ENCODE measurements at places on chromosomes 6 and 20.

DNA sequence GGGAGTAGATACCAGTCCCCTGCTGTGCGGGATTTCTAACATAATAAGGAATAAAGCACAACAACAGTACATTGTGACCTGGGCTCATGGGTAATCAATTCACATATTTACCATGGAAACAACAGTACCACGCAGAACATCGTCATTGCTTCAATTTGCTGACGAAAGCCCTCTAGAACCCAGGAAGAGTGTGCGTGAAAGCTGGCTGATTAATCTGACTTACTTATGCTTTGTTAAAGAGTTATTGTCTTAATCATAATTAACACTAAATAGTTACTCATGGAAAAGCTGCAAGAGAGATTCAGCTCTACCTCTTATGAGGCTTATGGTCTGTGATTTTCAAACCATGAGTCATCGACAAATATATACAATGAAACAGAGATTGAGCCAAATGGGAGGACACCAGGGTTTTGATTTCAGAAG, 644.3 kb upstream of the AGPAT4 start:
- DNase-seq, result peak; percentile 57

DNA sequence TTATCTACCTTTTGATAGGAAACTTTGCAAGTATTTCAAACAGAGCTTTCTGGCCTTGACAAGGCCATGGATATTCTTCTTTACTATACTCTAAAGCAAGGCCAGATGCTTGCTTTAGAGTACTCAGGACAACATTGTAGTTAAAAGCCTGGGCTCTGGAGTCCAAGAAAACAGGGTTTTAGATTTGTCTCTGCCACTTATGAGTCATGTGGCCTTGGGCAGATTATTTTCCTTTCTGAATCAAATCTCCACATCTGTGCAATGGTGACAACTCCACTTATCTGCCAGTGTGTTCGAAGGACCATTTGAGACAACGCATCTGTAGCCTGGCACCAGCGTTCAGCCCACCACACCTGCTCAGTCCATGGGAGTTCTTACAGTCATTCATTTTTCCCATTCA, 265.9 kb upstream of the RIN2 start:
- DNase-seq, result peak; percentile 7

DNA sequence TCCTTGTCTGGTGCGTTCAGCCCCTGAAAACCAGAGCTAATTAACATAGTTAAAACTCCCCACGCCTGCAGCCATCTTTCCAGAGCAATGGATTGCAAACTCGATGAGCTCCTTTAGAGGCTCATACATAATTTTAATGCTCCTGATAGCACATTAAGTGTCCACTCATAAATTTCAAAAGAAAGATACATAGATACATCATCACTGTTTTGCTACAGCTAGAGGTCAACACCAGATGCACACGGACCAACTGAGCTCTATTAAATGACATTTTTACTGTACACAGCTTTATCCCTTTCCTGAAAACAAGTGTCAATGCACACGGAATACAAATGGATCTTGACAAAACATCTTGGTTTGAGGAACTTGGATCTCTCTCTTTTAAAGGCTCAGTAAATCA, 91.3 kb upstream of the HDAC2 start:
- no peak for DNase-seq

DNA sequence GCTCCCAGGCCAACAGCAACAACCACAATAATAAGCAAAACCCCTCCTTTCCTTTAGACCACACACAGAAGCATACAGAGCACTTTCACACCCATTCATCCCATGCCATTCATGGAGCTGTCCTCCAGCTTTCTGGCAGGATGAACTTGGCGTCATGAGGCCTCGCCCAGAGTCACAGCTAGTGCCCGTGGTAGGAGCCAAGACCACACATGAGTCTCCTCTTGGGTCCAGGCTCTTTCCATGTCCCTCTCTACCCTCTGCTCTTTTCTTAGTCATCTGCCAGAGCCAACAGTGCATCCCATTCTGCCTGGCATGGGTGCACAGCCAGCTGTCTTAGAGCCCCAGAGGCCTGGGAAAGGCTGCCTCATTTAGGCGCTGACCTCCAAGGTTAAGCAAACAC, 1.8 kb upstream of the TGM3 start:
- no peak for DNase-seq

GRCh38 chr6:95325916-95326315, 251.4 kb upstream of the MANEA start:
- peak; percentile 54 for DNase-seq

- no peak for DNase-seq
Observed at GRCh38 chr20:23166563-23166962, 80.4 kb upstream of the CD93 start.

DNA sequence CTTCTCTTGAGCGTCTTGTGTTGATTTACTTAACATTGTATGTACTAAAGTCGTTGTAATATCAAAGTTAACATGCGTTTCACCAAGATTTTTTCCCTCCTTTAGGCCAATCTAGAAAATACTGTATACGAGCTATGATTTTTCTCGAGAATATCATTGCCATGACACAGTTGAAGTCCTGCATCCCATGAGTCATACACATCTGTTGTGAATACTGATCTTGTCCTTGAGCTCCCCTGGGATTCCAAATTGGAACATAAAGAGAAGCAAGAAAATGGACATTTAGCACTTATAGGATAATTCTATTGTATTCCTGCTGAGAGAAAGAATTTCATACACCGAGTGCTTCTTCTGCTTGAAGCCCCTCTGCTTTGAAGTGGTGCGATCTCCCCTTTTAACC, 109.6 kb downstream of the SLC35B3 start:
- no peak for DNase-seq

- DNase-seq, result no peak
Observed at GRCh38 chr6:125481056-125481455, 179.3 kb upstream of the HDDC2 start.

- no peak for DNase-seq
Observed at GRCh38 chr6:169221264-169221663, 32.4 kb downstream of the THBS2 start.

DNA sequence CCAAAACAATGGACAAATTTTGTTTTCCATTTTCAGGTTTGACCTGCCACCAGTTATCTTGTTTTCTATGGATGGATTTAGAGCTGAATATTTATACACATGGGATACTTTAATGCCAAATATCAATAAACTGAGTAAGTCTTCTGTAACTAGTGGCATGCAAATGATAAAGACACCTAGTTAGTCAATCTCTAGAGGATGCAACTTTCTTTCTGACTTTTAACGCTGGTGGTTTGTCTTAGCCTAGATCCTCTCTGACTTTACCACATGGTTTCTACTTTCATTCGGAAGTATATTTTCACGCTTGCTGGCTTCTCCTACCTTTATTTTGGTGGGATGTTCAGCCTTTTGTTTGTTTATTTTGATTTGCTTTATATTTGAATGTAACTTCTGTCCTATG, 21.2 kb downstream of the ENPP3 start:
- DNase-seq, result no peak

All from PC-3 (cell line).